CD4-positive, alpha-beta T cell treated with Interleukin-1 beta for 1 hour (primary cell): ENCODE measurements at places on chromosomes 7 and 10.

GRCh38 chr10:35409094-35409582 lies 72.8 kb downstream of the CCNY start:
- no peak for DNase-seq

DNA sequence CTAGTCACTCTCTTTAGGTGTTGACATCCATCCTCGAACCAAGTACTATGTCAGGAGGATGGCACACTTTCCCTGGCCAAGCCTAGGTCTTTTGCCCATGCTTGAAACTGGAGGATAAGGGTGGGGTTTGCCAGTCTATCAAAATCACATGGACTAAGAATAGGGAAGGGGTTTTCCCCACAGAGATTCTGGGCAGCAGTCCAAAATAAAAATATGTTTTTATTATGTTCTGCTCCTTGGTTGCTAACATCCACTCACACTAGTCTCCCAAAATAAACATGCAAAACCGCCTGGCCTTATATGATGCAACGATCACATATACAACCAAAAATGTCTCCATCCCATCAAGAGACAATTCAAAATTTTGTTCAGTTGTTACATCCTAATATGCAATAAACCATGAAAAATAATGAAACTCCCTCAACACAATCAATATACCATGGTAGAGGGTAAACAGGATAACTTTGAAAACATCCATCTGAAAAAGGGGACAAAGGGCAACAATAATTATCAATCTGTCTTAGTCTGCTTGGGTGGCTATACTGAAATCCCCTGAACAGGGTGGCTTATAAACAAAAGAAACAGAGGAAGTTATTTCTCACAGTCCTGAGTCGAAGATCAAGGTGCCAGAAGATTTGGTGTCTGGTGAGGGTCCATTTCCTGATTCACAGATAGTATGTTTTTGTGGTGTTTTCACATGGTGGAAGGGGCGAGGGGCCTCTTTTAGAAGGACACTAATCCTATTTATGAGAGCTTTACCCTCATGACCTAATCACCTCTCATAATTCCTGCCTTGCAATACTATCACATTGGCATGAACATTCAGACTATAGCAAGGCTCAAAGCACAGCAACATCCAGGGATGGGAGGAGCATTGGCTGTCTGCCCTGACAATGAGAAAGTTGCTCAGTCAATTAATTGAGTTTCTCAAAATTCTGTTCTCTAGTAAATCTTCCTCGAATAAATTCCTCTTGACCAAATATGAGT lies 159.3 kb downstream of the ETV1 start:
- DNase-seq = no peak

GRCh38 chr10:47401874-47402640 lies 18.0 kb upstream of the ZNF488 start:
- no peak for DNase-seq

DNA sequence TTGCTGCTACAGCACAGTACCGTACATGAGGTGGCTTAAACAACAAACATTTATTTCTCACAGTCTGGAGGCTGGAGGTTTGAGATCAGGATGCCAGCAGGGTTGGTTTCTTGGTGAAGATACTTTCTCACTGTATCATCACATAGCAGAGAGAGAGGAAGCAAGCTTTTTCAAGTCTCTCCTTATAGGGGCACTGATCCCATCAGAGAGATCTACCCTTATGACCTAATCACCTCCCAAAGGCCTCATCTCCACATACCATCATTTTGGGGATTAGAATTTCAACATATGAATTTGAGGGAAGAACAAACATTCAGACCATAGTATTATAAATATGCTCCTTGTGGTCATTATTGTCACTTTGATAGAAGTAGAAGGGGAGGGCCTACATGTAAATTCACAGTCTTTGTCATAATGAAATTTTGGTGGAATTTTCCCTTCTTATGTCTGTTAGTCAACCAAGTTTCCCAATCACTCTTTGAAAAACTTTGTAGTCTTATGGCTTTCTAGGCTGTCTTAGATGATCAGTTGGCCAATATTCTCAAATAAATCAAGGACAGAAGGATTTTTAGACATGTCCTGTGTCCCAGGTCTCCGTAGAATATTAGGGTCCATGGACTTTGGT lies 606.2 kb downstream of the LRMDA start:
- no peak for DNase-seq

DNA sequence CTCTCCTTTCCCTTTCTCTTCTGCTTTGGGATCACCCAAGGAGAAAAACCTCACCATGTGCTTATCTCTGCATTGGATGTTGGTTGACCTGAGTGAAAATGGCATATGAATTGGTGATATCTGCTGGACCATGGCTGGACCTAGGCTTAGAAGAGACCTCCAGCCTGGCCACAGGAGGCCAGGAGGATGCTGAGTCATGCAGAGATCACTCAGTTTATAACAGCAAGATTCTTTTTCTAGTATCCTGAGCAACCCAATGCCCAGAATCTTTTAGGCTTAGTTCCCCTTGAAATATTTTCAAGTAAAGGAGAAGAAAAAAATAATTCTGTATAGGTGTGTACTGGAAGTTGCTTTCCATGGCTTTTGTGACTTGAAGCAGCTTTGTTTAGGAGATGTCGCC lies 236.3 kb downstream of the KLF6 start:
- DNase-seq = no peak

GRCh38 chr7:105367458-105367857 lies 21.3 kb downstream of the SRPK2 start:
- DNase-seq = no peak

- DNase-seq = peak; percentile 63
These were observed 682 bp upstream of the RGS10 start for GRCh38 chr10:119542988-119543813.

GRCh38 chr7:17633067-17633466 lies 307.2 kb downstream of the SNX13 start:
- no peak for DNase-seq

GRCh38 chr7:22043367-22043766 lies 97.7 kb upstream of the CDCA7L start:
- DNase-seq = no peak

DNA sequence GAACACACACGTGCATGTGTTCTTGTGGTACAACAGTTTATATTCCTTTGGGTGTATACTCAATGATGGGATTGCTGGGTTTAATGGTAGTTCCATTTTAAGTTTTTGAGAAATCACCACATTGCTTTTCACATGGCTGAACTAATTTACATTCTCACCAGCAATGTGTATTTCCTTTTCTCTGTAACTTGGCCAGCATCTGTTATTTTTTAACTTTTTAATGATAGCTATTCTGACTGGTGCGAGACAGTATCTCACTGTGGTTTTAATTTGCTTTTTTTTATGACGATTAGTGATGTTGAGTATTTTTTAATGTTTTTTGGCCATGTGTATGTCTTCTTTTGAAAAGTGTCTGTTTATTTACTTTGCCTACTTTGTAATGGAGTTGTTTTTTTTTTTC lies 256.6 kb downstream of the ZWINT start:
- DNase-seq = no peak
